ENCODE measurements at places on chromosomes 2 and 18. TPM values are rescaled to one million over a fixed set of nuclear protein-coding genes. Genes with fewer than 3 reads are reported as not detected.

Gene CHRNG
- total RNA-seq: not detected

Gene DYNAP
- not detected for total RNA-seq

Gene MRPL19
- 42.4 TPM for total RNA-seq

Gene OXER1
- total RNA-seq: not detected

- DNase-seq: no peak
Measured at GRCh38 chr2:11532416-11533055, 1.3 kb upstream of the GREB1 start.

GRCh38 chr18:63974991-63975390, 5.1 kb downstream of the SERPINB8 start:
- no peak for DNase-seq

DNA sequence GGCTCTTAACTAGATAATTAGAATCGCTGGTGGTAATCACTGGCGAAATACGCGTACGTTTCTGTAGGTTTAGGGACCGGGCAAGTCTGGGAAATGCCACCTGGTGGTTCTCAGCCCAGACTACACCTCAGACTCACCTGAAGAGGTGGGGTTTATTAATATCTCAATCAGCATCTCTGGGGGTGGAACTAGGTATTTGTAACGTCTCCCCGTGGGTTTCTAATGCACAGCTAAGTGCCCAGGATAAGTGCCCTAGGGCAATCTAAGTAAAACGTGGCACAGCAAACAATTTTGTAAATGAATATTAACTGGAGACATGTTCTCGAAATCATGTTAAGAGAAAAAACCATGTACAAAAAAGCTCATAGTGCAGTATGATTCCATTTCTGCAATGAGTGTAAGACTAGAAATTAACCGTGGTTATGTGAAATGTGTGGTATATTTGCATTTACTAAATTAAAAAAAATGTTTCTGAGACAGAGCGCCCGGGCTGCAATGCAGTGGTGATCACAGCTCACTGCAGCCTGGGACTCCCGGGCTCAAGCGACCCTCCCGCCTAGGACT, 760 bp upstream of the CNOT11 start:
- DNase-seq: no peak

- no peak for DNase-seq
Measured at GRCh38 chr2:136334967-136335366, 217.0 kb upstream of the CXCR4 start.

DNA sequence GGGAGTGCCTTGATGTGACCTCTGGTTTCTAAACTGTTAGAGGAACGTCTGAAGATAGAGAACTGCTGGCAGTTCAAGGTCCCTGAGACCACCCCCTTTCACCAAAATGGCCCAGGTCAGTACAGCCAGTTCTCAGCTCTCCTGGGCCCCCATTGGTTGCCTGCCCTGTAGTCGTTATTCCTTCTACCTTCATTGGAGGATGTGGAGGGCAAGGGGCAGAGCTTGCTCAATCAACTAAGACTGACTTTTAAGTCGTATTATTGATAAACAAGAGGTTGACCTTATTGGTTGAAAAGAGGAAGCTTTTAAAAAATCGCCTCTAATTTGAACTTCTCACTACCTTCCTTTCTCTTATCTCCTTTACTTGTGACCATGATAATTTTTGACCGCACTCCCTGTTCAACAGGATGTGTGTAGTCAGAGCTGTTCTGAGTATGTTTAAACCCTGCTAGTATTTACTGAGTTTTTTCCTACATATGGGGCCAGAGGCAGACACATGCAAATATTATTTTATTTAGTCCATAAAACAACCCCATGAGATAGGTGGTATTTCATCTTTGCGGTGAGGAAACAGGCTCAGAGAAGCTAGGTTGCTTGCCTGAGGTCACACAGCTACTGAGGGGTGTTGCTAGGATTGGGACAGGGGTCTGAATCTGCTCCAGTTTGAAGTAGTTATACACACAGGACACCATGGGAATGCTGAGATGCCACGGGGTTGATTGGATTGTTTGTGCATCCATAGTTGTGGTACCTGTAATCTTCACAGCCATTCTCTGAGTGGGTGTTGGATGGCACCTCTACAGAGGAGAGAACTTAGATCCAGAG, 65.9 kb downstream of the TMEM247 start:
- no peak for DNase-seq

DNA sequence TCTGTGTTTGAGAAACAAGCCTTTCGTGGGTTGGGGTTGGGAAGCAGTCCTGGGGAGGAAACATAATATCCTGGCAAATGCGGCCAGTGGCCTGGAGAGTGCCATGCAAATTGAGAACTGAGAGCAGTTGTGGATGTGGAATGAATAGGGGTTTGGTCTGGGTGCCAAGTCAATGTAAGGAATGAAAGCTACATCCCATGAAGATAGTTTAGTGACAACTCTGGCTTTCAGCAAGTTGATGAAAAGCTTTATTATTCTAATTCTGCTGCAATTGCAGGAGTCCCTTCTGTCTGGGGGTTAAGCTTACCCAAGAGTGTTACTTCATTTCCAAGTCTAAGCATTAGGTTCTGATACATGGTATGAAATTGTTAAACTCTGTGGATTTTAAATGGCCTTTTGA, 771.6 kb downstream of the DPP10 start:
- no peak for DNase-seq

DNA sequence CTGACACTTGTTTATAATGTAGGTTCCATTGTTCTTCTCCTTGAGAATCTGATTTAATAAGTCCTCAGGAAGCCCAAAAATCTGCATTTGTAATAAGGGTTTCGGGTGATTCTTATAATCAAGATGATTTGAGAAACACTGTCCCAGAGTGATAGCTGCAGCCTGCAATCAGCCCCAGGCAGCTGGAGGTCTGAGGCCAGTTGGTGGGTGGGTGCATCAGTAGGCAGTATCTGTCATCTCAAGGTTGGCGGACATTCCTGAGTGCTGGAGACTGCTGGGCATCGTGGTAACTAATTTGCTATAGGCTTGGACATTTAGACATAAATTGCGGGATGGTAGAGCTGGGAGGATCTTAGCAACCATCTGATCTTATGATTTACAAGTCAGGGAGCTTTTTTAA, 2.7 kb upstream of the IL18RAP start:
- no peak for DNase-seq

GRCh38 chr2:8441371-8441770, 240.5 kb upstream of the ID2 start:
- no peak for DNase-seq

DNA sequence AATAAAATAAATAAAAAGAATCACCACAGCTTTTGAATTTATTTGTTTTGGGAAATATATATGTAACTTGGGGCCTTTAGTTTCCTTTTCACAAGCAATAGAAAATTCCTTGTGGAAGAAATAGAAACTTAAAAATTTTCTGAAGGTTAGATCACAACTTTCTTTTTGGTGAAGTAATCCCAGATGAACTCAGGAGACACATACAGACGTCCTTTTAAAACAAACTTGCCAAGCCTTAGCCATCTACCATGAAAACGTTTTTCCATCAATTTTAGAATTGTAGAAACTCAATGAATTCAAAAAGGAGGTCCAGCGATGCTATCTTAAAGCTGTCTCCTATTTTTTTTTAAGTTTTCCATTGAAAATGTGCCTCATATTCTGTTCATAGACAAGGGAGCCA, 225.6 kb downstream of the ASXL3 start:
- DNase-seq: no peak
